ENCODE measurements at places on chromosomes 16 and 17.

- DNase-seq: no peak
These were observed 762 bp upstream of the CSF3 start for GRCh38 chr17:40014375-40014980.

GRCh38 chr16:69709456-69710084, 16.8 kb downstream of the NQO1 start:
- DNase-seq: no peak

GRCh38 chr17:17416007-17416399, 60.8 kb upstream of the MED9 start:
- DNase-seq: no peak

DNA sequence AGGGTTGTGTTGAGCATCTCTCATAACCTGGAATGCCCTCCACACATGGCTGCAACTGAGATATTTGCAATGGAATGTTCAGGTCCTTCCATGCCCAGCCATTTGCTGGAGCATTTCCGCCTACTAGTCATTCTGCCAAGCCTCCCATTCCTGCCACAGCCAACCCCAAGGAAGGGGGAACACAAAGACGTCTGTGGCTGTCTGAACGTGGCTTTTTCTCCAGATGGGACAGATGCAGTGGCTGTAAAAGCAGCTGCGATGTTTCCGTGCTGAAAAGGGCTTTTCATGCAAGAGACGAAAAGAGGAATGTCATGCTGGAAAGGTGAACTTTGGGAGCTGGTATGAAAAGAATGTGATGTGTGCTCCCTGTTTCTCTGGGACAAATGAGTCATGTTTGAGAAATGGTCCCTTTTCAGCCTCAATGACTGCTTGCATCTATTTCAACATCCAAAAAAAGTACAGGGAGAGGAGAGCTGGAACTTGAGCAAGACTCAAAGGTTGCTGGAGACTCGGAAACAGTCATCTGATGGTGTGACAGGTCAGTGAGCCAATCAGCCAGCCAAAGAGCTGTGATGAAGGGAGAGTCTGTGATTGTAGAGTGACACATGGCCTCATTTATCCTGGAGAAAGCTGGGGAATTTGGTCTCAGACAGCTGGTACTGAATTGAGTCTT, 208.9 kb downstream of the SHISA9 start:
- no peak for DNase-seq

- DNase-seq: no peak
These were observed 158.3 kb upstream of the KCNJ16 start for GRCh38 chr17:69916761-69917160.

GRCh38 chr17:73138541-73139138, 26.2 kb upstream of the SSTR2 start:
- DNase-seq: no peak
